Kidney (tissue), 22 donors: ENCODE measurements at places on chromosomes 5 and 9. TPM values are rescaled to one million over a fixed set of nuclear protein-coding genes. Genes with fewer than 3 reads are reported as not detected.

The SPINK7 gene
- total RNA-seq, result not detected

GRCh38 chr5:78719504-78720219 lies 71.1 kb upstream of the LHFPL2 start:
- H3K4me1 ChIP-seq, result no peaks in the 10 kb centered on the region
- no peak overlapping the region for H3K27ac ChIP-seq
- no peak overlapping the region for H3K4me3 ChIP-seq
- no peak for DNase-seq

- H3K4me1 ChIP-seq, result peaks cover 43% of the 10 kb centered on the region
- H3K27me3 ChIP-seq, result no peaks in the 10 kb centered on the region
- H3K27ac ChIP-seq, result peak overlapping the region; percentile 96
- no peak for DNase-seq
- peak overlapping the region; percentile 25 for H3K4me3 ChIP-seq
These were observed 1.1 kb upstream of the IRF1 start for GRCh38 chr5:132491368-132492364.

DNA sequence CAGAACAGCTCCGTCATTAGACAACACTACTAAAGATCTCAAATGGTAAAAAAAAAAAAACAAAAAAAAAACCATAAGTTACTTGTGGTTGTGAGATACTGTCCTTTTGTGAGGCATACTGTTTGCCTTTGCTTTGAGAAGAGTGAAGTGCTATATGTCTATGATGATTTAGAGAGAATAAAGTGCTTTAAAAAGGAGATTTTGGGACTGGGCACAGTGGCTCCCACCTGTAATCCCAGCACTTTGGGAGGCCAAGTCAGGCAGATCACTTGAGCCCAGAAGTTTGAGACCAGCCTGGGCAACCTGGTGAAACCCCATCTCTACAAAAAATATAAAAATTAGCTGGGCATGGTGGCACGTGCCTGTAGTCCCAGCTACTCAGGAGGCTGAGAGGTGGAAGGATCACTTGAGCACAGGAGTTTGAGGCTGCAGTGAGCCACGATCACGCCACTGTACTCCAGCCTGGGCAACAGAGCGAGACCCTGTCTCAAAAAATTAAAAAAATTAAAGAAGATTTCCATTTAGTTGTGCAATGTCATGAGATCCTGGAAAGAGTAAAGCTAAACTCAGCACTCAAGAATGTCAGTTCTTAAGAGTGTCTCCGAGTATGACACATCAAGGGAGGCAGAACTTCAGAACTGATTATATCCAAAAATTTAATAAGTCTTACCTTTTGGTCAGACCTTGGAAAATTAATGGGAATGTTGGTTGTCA lies 87.3 kb downstream of the PRDM6 start:
- H3K27me3 ChIP-seq, result no peaks in the 10 kb centered on the region
- no peak overlapping the region for H3K27ac ChIP-seq
- H3K4me1 ChIP-seq, result no peaks in the 10 kb centered on the region
- H3K36me3 ChIP-seq, result no peaks in the 10 kb centered on the region

The PCDHB3 gene
- total RNA-seq, result 3.1 TPM

The SPAG8 gene
- 6.1 TPM for total RNA-seq

GRCh38 chr9:126611193-126611591 lies 2.5 kb upstream of the LMX1B start:
- no peak for DNase-seq
- no peaks in the 10 kb centered on the region for H3K36me3 ChIP-seq
- H3K4me3 ChIP-seq, result no peak overlapping the region

GRCh38 chr9:124003636-124004349 lies 7.8 kb upstream of the LHX2 start:
- H3K4me3 ChIP-seq, result no peak overlapping the region
- H3K36me3 ChIP-seq, result no peaks in the 10 kb centered on the region
- DNase-seq, result no peak
- H3K27ac ChIP-seq, result no peak overlapping the region

The SLCO4C1 gene
- 35.1 TPM for total RNA-seq

- no peak overlapping the region for H3K27ac ChIP-seq
- no peak overlapping the region for H3K4me3 ChIP-seq
- H3K36me3 ChIP-seq, result no peaks in the 10 kb centered on the region
- H3K4me1 ChIP-seq, result no peaks in the 10 kb centered on the region
These were observed 6.4 kb upstream of the C6 start for GRCh38 chr5:41219658-41220269.

DNA sequence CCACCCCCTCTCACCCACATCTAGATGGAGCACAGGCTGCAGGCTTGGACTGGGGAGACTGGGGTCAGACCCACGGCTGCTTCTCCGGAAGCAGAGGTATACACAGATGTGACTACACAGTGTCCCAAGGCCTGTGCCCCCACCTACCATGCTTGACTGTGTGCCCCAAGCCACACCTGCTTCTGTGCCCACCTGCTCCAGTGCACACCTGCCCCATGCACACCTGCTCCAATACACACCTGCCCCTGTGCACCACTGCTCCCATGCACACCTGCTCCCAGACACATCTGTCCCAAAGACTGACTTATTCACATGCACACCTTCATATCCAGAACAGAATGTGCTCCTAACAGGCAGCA lies 5.5 kb upstream of the COL5A1 start:
- no peaks in the 10 kb centered on the region for H3K4me1 ChIP-seq
- H3K27me3 ChIP-seq, result no peaks in the 10 kb centered on the region
- no peak overlapping the region for H3K4me3 ChIP-seq
- no peak overlapping the region for H3K27ac ChIP-seq
- no peak for DNase-seq

The OR2V2 gene
- total RNA-seq, result not detected

GRCh38 chr9:132150256-132150655 lies 11.6 kb upstream of the NTNG2 start:
- no peak overlapping the region for H3K4me3 ChIP-seq
- no peaks in the 10 kb centered on the region for H3K4me1 ChIP-seq
- H3K36me3 ChIP-seq, result no peaks in the 10 kb centered on the region
- no peak overlapping the region for H3K27ac ChIP-seq
- DNase-seq, result no peak
